GM12892 (cell line): ENCODE measurements at places on chromosomes 11 and 22.

DNA sequence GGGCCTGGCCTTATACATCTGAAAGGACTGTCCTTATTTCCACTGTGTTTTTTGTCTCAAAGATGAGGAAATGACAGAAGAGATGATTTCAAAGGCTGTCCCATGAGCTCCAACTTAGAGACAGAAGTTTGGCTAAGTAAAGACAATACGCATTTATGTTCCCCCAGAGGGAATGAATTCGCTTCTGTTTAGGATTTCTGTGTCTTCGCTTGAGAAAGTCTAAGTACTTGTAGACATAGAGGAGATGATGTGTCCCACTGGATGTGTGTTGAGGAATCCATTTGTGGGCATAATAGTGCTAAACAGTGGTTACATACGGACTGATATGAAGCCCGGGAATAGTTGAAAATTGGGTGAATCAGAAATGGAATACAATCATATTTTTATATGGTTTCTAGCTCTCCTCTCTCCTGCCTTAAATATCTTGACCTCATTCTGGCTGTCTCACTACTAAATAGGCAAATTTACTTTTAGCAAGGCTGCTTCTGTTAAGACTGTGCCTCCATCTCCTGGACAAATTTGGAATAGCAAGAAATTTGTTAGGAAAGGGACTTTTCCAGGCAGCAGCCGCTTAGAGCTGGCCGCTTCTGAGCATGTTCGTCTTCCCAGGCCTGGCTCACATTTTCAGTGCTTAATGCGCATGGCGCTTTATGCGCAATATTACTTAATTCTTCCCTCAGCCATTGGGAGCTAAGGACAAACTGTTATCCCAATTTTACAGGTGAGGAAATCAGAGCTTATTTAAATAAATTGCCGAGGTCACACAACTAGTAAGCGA is 1.9 kb upstream of the PEX26 start:
- DNase-seq = no peak

- DNase-seq = no peak
Observed at GRCh38 chr22:24772493-24773220, 1.9 kb downstream of the PIWIL3 start.

DNA sequence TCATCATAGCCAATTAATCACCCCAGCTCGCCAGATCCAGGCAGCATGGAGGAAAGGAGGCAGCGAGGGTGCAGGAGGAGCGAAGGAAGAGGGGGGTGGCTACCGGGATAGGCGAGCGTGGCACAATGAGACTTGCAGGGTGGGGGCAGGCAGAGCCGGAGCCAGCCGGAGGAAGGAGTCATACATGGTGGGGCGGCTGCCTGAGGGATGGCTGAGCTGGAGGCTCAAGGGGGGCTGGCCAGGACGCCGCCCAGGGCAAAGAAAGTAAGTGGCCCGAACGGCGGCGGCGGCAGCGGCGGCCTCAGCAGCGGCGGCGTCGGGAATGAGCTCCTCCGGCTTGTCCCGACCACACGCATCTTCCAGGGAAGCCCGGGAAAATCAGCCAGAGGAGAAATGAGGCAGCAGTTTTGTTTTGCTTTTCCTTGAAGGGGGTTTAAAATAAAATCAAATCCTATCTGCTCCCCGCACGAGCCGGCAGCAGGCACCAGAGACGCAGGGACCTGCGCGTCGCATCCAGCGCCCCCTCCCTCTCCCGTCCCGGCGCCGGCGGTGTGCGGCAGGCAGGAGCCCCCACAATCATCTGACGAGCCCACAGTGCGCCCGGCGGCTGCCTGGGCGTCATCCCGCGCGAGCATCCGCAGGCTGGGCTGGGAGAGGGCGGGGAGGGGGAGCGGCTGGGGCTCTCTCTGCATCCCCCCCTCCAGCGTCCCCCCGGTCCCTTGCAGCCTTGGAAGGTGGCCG is 263.6 kb downstream of the CTTN start:
- DNase-seq = no peak

DNA sequence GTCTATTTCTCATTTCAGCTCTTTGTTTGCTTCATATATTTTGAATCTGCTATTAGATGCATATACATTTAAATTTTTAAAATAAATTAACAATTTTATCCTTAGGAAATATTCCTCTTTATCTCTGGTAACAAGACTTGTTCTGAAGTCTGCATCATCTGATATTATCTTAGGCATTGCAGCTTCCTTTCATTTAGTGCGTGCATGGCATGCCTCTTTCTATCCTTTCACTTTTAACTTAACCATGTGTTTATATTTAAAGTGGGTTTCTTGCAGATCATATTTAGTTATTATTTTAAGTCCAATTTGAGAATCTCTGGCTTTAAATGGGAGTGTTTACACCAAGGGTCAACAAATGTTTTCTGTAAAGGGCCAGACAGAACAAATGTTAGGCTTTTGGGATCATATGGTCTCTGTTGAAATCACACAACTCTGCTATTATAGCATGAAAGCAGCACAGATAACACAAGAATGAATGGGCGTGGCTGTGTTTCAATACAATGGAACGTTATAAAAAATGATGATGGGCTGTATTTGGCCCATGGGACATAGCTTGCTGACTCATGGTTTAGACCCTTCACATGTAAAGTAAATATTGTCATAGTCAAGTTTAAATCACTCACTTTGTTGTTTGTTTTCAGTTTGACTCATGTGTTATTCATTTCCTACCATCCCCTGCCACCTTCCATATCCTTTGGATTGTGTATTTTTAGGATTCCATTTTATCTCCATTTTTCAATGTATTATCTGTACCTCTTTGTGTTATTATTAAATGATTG is 83.9 kb upstream of the SNX19 start:
- DNase-seq = no peak

DNA sequence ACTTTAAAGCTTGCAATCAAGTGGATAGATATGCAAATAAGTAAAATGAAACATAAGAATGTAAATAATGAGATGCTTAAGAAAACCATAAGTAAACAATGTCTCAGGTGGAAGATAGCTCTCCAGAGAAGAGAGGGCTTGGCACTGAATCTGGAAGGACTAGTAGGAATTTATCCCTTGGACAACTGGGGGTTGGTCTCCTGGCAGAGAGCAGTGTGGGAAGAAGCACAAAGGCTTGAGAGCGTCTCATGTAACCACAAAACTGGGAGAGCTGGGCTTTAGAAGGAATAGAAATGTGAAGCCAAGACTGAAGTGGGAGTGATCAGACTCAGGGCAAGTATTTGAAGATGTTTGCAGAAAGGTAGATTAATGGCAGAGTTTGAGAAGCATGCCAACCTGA is 31.3 kb downstream of the CARD18 start:
- DNase-seq = no peak

DNA sequence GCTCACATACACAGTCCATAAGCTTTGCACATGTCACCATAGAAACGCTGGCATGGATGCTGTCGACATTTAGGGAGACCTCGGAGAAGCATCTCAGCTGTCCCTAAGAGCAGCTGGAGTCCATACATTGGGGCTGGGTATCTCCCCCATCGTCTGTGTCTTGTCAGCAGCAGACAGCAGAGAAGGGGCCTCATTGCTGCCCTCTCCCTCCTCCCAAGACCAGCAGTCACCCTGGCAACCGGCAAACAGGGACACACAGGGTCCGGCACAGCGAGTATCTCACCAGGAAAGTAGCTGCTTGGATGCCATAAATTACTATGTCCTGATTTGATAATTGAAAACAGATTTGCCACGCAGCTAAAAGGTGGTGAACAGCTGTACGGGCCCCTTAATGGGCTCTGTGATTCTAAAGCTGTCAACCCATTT is 84.4 kb downstream of the CD44 start:
- no peak for DNase-seq

DNA sequence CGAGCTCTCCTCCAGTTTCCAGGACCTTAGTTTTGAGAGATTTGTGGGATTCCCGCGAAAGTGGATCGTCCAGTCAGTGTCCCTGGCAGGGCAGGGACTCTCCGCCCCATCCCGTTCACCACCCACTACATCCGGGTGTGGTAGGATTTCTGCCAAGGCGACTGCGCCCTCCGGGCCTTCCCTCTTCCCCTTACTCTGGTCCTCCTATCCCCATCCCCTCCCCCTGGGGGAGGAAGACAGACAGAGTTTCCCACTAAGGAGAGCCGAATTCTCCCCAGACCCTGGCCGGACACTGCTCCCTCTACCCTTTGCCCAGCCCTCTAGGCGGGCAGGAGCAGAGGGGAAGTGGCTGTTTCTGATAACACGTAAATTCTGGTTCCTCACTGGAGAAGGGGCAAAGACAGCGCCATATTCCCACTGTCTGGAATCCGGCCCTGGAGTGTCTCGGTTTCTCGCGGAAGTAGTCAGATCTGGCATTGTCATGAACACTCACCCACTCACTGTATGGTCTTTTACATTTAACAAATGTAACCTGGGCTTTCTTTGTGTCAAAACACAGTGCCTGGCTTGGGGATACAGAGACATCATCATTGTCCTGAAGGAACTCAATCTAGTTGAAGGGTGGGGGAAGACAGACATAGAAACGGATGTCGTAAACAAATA is 1.1 kb upstream of the NECTIN1 start:
- DNase-seq = no peak

DNA sequence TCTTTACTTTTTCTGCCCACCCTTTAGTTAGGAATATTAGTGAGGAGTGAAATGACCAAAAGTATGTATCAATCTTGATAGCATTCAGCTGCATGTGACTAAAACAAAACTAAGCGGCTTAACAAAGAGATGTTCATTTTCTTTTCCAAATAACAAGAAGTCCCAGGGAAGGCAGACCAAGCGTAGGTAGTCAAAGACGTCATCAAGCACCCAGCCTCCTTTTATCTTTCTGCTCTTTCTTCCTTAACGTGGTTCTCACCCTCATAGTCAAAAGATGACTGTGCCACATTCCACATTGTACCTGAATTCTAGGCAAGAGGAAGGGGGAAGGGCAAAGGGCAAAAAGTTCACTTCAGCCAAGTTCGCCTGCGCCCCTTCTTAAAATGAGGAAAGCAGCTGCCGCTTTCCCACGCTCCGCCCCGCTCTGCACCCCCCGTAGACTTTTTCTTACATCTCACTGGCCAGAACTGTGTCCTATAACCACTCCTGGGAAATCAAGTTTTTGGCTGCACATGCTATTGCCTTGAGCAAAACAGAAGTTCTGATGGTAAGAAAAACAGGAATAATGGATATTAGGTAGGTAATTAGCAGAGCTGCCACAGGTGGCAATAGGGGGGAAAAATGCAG is 14.6 kb upstream of the PGM2L1 start:
- DNase-seq = no peak
